ENCODE measurements at places on chromosomes 11 and 22.
A peak's percentile ranks its signal among the peaks of the same experiment; 100 is the strongest.

DNA sequence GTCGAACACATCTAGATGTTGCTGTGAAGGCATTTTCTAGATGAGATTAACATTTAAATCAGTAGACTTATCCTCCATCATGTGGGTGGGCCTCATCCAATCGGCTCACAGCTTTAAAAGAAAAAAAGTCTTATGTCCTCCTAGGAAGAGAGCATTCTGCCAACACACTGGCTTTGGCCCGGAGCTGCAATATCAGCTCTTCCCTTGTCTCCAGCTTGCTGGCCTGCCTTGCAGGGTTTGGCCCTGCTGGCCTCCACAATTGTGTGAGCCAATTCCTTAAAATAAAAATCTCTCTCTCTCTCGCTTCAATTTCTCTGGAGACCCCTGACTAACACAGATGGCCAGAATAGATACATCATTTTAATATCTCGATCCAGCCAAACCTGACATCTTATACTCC is 13.1 kb upstream of the ABCC8 start:
- DNase-seq: no peak

GRCh38 chr11:65560555-65561418 is 2.6 kb upstream of the LTBP3 start:
- DNase-seq: peak; percentile 67

- DNase-seq: no peak
Measured at GRCh38 chr11:103147627-103148026, 38.4 kb downstream of the DYNC2H1 start.

DNA sequence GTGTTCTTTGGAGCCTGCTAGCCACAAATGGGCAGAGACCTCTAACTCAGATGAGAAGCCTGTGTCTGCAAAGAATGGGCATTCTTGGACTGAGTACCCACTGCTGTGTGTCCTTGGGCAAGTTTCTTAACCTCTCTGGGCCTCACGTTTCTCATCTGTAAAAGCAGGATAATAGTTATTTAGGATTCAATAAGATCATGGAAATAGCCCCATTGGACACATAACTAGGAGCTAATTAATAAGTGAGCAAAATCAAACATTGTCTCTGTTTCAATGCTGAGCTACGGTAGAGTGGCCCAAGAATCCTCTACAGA is 61.2 kb upstream of the WNT7B start:
- no peak for DNase-seq

GRCh38 chr11:12185106-12185690 is 74.8 kb downstream of the MICAL2 start:
- no peak for DNase-seq

- DNase-seq: no peak
Measured at GRCh38 chr11:61507962-61508861, at the start of gene LRRC10B. Gene LRRC10B (plus strand): TSS chr11:61508749. CDS start chr11:61508999, 250 bp downstream.

DNA sequence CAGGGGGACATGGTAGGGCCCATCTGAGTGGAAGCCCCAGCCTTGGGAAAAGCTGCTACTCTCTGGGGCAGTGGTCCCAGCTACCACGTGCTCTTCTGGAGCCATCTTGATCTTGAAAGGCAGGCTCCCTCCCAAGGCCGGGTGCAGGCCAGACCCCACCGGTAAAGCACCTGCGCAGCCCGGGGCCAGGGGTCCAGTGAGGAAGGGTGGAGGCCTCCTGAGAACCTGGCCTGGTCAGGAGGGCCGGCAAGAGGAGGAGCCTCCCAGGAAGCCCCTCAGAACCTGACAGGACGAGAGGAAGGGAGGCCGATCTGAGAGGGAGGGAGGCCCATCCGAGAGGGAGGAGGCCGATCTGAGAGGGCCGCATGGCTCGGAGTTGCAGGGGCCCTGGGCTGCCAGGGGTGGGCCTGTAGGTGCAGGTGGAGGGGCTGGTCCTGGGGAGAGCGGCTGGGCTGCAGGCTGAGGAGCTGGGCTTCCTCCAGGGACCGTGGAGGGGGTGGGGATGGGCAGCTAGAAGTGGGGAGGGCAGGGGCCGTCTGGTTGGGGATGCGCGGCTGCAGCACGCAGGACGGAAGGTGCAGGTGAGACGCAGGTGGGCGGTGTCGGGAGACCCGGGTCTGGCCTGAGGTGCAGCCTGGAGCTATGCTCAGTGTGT is 529 bp downstream of the GRAMD4 start:
- no peak for DNase-seq

DNA sequence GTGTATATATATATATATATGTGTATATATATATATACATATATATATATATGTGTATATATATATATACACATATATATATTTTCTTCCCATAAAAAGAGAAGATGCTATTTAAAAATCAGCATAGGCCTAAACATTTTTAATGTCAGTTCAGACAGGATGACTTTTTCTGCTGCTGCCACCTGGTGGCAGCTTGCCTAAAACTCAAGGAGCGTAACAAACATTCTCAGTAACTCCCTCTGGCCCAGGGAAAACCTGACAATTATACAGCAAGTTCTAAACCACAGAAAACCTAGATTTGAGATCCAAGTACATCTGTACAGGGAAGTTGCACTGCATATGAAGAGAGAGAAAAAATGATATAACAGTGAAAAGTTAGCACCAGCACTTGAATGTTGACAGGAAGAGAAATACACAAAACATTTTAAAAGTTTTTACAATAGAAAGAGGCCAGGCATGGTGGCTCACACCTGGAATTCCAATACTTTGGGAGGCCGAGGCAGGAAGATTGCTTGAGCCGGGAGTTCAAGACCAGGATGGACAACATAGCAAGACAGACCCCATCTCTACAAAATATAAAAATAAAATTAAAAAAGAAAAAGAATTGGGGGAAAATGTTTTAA is 16.6 kb downstream of the OR8A1 start:
- DNase-seq: peak; percentile 24

DNA sequence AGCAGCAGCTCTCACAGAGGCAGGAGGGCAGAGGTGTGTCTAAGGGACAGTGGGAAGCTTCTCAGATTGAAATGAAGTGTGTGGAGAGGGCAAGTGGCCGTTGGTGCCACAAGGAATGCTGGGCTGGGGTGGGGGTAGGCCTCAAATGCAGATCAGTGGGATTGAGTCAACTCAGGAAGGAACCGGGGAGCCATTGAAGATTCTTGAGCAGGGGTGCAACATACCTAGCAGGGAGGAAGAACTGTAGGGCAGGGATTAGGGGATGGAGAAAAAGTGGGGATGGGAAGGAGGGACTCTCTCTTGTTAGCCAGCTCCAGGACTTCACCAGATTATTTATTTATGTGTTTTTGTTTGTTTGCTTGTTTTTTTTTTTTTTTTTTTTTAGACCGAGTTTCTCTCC is 2.9 kb upstream of the SEC14L2 start:
- DNase-seq: no peak

All from NCI-H1694 treated with DMSO at 0.1 percent for 48 hours (cell line).